Osteoblast (primary cell): ENCODE measurements at places on chromosomes 11 and 22. TPM values are rescaled to one million over a fixed set of nuclear protein-coding genes. Genes with fewer than 3 reads are reported as not detected.

Gene TSPAN18
- total RNA-seq: 3.2 and 5.8 TPM in 2 replicates

- no peak for DNase-seq
Measured at GRCh38 chr11:11665407-11665806, 43.6 kb upstream of the GALNT18 start.

- peak; percentile 73 for DNase-seq
Measured at GRCh38 chr11:26247340-26247739, 84.6 kb upstream of the ANO3 start.

- peak; percentile 25 for DNase-seq
Measured at GRCh38 chr11:75261902-75262361, 21.4 kb downstream of the TPBGL start.

GRCh38 chr22:34858066-34858465 lies 207.9 kb upstream of the ISX start:
- DNase-seq: no peak

- DNase-seq: no peak
Measured at GRCh38 chr11:46564459-46564858, 29.4 kb downstream of the AMBRA1 start.

DNA sequence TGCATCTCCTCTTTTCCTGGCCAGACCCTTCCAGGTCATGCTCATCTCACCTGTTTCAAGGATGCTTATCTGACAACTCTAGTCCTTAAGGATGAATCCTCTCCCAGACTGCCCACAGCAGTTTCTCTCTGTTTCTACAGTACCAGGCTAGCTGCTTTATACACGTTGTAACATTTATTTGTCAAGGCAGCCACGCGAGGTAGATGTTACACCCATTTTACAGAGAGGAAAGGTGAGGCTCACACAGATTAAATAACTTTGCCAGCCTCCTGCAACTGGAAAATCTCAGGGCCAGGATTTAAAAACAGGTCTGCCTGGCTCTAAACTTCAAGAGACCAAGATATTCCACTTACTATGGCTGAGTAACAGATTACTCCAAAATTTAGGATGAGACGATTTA lies 45.7 kb upstream of the E2F8 start:
- no peak for DNase-seq

Gene GPHA2
- not detected in 2 replicates for total RNA-seq
